ENCODE measurements at places on chromosomes 3 and 15.
A peak's percentile ranks its signal among the peaks of the same experiment; 100 is the strongest.

DNA sequence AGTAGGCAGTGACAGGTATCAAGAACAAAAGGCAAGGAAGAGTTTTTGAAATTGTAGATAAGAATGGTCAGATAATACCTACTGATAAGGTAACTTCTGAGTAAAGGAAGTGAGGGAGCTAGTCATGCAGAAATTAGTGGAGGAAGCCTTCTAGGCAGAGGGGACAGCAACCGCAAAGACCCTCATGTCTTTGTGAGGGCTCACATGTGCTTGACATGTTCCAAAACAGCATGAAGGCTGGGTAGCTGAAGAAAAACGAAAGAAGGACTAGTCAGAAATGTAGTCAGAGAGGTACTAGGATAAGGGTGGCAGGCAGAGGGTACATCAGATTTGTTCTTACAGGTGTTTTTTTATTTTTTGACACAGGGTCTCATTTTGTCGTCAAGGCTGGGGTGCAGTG lies 5.3 kb downstream of the SIN3A start:
- DNase-seq: no peak

- DNase-seq: no peak
These were observed 413.5 kb upstream of the C2CD4B start for GRCh38 chr15:62578546-62578945.

DNA sequence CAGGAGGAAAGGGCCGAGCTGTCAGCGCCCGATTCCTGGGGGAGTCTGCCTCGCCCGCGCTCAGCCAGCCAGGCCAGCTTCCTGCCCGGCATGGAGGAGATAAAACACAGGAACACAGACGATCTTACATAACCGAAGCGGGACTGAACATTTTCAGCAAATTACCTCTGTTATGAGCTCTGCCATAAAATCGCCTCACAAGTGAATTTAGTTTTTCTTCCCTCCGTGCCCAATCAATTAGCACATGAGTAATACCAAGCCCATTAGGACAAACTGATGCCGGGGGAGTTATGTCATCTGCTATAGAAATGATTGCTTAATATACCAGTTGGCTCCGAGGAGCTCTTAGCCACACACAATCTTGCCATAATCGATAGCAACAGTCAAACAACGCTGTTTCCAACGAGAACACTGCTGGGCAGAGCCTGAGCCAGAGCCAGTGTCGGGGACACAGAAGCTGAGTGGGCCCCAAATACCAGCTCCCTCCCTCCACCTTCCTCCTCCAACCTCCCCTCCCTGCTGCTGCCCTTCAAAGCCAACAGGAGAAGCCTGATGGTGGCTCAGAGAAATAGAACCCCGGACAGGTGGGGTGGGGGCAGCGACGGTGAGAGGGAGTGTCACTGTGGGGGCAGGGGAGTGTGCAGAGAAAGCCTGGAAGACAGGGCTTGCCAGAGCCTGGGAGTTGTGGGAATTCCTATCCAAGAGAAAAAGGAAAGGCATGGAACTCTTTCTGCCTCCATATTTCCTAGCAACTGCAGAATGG lies 279.4 kb upstream of the TLE3 start:
- DNase-seq: peak; percentile 67

- DNase-seq: no peak
These were observed 106.5 kb downstream of the CHSY1 start for GRCh38 chr15:101145362-101145761.

DNA sequence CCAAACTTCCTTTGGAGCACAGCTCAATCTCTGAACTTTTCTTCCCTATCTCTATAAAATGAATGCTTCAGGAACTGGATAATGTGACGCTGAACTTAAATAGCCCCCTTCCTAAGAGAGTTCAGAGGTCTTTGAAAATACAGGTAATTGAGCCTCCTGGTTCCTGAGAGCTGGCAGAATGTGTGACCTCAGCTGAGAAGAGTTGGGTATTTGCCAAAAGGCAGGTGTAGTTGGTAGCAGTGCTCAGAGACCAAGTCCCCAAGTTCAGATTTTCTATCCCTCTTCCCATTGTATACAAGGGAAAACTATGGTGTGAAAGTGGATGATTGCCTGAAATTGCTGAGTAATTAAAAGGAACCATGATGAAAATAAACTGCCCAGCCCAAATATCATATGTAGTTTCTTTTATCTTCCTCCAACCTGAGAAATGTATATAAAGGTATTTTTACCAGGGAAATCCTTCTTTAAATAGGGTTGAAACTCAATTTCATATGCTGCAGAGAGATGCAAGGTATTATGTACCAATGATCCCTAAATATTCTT lies 154.6 kb upstream of the ICE2 start:
- DNase-seq: no peak

DNA sequence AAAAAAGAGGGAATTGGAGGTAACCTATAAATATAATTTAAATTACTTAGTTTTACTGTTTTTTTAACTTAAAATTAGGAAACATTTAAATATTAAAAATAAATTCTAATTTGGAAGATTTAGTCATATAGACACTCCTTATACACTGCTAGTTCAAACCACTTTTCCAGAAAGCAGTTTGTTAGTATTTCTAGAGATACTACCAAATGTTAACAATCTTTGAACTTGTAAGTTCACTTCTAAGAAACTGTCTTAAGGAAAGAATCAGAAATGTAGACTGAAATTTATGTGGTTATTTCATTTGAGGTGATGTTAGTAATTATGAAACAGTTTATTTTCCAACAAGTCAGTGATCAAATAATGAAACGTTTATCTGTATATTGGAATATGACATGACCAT lies 22.7 kb downstream of the CTDSPL2 start:
- no peak for DNase-seq
